ENCODE measurements at places on chromosomes 4 and X.

GRCh38 chr4:94577136-94577535, 125.4 kb downstream of the PDLIM5 start:
- DNase-seq: no peak

DNA sequence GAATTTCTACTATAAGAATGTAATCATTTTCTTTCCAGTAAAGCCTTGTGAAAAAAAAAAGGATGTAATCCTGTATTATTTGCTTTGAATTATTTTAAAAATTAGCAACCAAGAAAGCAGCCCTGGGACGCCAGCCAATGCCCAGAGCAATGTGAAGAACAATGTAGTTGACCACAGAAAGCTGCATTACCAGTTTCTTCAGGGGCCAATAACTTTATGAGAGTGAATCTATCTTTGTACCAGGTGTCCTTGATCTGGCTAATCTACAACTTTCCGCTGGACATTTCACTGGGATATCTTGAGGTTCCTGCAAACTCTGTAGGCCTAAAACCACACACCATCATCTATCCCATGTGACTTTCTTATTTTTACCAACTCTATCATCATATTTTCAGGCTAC, 7.6 kb upstream of the KLHL2 start:
- DNase-seq: no peak

DNA sequence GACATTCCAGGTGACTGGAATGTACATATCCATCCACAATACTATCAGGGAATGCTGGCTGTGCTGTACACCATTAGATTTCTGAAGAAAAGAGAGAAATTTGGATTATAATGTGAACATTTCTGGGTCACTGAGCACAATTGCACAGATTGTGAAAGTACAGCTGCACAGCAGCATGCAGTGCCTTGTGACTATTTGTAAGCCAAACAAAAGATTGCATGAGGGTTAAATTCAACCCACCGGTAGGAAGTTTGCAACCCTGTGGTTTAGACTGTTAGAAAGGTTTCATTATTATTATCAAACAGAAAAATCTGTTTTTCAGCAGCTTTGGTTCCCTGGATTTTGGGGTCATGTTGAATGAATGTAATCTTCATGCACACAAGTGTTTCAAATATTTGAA, 24.5 kb downstream of the DDIT4L start:
- DNase-seq: no peak

GRCh38 chrX:132489578-132490419, 961 bp upstream of the MBNL3 start:
- DNase-seq: no peak

- no peak for DNase-seq
Observed at GRCh38 chr4:174096999-174097398, 186.5 kb downstream of the FBXO8 start.

DNA sequence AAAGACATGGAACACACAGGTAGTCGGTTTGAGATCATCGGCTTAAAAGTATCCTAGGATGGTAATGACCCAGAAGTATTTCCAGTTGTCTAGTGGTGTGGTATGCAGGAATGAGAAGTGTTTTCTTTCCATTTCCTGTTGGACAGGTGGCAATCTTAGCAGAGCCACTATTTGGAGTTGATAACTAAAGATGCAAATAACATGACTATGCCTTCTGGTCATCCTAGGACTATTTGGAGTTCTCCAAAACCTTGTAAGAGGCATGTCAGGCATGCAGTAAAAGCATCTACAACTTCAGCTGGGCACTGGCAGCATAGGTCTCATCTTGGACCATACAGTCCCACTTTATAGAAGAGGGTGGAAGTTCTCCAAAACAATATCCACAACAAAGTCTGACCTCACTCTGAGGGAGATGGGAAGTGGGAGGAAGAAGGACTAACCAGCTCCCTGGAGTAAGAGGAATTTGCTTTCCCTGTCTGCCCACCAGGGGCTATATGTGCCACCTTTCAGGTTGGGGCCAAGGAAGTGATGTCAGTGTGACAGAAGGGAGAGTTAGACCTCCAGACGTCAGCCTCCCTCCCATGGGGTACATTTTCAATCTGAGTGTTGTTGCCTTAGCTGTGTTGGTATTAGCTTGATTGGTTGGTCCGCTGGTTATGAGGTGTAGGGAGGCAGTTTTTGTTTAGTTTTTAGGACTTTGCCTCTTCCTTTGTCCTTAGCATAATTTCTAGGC, 101.2 kb upstream of the MYOZ2 start:
- DNase-seq: no peak

GRCh38 chrX:149495573-149496071, 9.5 kb downstream of the IDS start:
- no peak for DNase-seq

GRCh38 chr4:104919406-104919805, 227.3 kb upstream of the TET2 start:
- no peak for DNase-seq

DNA sequence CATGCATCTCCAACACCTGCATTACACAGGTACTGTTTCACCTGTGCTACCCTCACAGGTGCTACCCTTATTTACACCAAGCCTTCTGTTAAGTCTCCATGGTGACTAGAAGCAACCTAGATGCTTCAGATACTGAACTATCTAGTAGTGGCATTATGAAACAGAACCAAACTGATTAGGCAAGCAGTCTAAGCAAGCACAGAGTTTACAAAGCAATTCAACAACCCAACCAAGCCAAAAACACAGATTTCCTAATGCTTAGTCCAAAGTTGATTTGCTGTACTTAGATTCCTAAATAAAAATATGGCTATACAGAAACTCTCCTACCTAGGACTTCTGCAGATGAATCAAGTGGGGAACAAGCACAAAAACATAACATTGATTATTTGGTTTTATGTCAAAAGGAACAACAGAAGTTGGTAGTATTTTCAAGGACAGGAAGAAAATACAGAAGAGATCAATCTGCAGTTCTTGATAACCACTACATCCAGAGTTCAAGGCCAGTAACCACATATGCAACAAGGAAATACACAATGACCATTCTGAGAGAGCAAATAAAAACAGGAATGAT, 3.2 kb downstream of the TAPT1 start:
- no peak for DNase-seq

- no peak for DNase-seq
Observed at GRCh38 chr4:148341980-148342800, 100.0 kb downstream of the NR3C2 start.

GRCh38 chr4:155807021-155807420, 48.2 kb downstream of the GUCY1B1 start:
- no peak for DNase-seq

- DNase-seq: no peak
Observed at GRCh38 chrX:70998411-70999027, 67.6 kb upstream of the SLC7A3 start.

DNA sequence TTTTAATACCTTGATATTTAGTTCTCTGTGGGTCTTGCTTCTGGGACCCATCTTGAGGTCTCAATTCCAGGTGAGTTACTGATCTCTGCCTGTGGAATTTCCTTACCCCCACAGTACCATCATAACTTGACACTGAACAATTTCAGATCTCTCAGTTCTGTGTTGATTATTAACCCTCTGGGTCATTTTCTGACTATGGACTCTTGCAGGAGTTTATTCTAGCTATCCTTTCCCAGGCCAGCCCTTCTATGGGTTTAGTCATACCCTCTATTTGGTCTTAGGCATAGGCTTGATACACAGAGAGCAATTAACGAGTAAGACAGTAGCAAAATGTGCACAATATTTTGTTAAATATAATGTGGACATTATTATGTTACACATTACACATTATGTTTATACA, 3.7 kb upstream of the SPARCL1 start:
- DNase-seq: no peak

DNA sequence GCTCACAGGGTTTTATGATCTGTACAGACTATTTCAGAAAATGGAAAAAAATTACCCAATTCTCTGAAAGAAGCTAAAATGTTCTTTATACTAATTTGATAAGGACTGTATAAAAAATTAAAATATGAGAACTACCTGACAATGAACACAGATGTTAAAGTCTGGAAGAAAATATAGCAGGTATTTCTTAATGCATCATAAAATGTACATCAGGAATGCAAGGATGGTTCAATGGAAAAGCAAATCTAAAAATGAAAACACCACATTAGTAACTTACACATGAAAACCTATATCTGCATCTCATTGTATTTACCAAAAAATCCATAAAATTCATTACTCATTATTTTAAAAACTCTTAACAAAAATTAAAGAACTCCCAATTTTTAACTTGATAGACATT, 39.4 kb downstream of the ARHGAP6 start:
- no peak for DNase-seq

GRCh38 chr4:54626113-54626512, 31.6 kb upstream of the KIT start:
- DNase-seq: no peak

Measured in SHP77 (cell line).